NCI-H1930 (cell line): ENCODE measurements at places on chromosomes 5 and 9.

DNA sequence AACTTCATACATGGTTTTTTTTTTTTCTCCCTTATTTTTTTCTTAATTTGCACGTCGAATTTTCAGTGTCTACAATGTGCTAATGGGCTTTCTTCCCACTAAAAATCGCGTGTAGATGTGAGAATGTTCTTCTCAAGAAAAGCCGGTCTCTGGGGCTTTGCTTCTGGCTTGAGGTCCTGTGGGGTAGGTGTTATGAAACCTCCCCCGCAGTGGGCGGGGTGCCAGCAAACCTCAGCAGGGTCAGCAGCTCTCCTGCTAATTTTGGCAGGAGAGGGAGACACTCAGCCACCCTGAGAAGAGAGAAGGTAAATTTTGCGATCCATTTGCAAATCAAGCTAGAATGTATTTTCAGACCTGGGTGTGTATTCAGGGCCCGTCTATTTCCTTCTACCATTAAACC is 59.9 kb downstream of the NPR3 start:
- DNase-seq: no peak

DNA sequence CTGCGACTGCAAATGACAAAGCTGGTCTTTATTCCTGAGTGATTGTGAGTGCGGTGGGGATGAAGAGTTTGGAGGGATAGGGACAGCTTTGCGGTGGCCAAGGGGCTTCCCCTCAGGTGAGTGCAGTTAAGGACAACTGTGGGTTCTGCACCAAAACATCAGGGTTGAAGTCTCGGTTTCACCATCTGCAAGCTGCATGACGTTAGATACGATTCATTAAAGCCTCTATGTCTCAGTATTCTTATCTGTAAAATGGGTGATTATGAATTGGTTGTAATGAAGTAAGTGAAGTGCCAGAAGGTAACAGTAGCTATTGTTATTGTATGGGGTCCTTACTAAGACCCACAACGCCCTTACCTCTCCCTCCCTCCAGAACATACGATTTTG is 226.8 kb upstream of the DAPK1 start:
- DNase-seq: no peak

DNA sequence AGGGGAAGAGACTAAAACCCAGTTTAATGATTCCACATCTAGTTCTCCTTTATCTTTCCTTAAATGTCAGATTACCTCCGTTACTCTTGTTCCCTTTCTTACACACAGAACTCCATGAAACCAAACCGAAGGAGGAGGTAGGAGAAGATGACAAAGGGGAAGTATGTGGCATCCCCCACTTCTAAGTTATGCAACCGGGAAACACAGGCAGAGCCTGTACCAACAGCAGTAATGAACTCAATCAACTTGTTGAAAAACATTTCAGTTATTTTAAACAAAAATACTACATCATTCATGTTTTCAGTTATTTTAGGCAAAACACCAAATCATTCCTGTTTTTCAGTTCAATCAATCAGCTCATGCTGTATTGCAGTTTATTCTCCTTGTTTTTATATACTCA is 101.8 kb downstream of the PCSK1 start:
- DNase-seq: no peak

DNA sequence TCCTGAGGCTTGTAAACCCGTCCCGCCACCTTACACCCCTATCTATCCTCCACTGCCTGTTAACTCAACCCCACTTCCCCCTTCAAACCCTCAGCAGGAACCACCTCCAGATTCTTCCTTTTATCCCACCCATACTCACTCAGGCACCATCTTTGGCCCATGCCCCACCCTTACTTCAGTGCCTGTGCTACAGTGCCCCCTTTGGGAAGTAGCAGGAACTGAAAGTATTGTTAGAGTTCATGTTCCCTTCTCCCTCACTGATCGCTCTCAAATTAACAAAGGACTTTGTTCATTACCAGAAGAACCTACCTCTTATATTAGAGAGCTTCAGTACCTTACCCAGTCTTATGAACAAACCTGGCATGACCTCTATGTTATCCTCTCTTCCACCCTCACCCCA is 92.2 kb upstream of the MOCS2 start:
- no peak for DNase-seq

DNA sequence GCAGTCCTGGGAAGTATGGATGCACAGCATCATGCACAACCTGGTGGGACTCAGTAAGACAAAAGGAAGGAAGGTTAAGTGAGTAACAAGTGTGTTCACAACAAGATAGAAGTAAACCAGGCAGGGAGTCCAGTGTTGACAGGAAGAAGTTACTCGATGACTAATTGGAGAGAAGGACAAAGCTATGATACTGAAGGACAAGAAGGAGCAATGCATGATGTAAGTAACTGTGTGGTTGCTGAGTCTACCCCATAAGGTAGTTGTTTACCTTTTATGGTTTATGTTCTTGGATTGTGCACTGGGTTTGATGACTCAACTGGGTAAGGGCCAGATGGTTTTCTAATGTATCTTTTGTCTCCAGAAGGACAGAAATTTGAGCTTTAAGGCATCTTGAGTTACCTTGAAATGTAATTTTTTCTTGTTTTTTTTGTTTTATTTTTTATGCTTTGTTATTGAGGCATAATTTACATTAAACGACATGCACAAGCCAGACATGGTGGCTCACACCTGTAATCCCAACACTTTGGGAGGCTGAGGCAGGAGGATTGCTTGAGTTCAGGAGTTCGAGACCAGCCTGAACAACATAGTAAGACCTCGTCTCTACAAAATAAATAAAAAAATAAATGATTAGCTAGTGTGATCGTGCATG is 89.2 kb upstream of the CAST start:
- no peak for DNase-seq
